ENCODE measurements at places on chromosomes 11 and 22.
A peak's percentile ranks its signal among the peaks of the same experiment; 100 is the strongest.

GRCh38 chr11:79043726-79044125 is 397.1 kb downstream of the TENM4 start:
- no peak for DNase-seq
- H3K36me3 ChIP-seq: no peaks in the 10 kb centered on the region
- no peak overlapping the region for H3K27ac ChIP-seq
- no peaks in the 10 kb centered on the region for H3K4me1 ChIP-seq
- H3K27me3 ChIP-seq: peaks cover 23% of the 10 kb centered on the region
- H3K4me3 ChIP-seq: no peak overlapping the region

DNA sequence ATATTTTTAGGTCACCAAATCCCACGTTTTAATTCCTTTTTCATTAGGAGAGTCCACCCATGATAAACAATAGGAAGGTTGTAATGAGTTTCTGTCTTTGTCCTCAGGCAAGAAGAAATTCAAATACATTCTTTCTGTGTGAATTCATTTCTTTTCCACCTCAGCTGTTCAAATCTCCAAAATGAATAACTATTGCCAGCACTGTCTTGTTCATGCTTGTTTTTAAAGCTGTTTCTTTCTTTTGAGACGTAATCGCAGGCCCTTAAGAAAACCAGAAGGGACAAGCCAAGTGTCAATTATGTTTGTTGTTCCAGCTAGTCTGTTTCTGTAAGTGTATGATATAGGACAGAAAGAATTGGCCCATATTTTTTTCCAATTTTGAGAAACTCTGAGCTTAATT is 20.2 kb downstream of the MMP27 start:
- no peaks in the 10 kb centered on the region for H3K4me1 ChIP-seq
- DNase-seq: no peak
- no peak overlapping the region for H3K27ac ChIP-seq
- H3K4me3 ChIP-seq: no peak overlapping the region
- H3K36me3 ChIP-seq: no peaks in the 10 kb centered on the region

- no peaks in the 10 kb centered on the region for H3K36me3 ChIP-seq
- no peak overlapping the region for H3K4me3 ChIP-seq
- no peak for DNase-seq
- H3K27ac ChIP-seq: no peak overlapping the region
- no peaks in the 10 kb centered on the region for H3K4me1 ChIP-seq
Observed at GRCh38 chr22:30892286-30892685, 76.3 kb downstream of the MORC2 start.

DNA sequence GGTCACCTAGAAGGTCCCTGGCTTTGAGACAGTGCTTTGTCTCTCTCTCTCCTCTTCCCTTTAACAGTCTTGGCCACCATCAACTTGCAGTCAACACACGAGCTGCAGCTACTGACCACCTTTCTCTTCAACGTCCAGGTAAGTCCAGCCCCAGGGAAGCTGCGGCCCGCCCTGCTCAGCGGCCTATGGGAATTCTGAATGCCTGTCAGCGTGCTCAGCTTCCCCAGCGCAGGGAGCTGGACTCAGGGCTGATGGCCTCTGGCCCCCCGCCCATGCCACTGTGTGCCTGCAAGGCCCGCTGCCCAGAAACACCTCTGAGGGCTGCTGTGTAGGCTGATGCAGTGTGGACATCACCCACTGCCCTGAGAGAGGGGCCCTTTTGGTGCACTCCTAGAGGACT is 32.5 kb downstream of the GLB1L2 start:
- H3K27me3 ChIP-seq: no peaks in the 10 kb centered on the region
- H3K4me3 ChIP-seq: no peak overlapping the region
- H3K36me3 ChIP-seq: no peaks in the 10 kb centered on the region
- H3K27ac ChIP-seq: no peak overlapping the region

GRCh38 chr22:32801537-32802236 is at the start of gene TIMP3:
Gene TIMP3, plus strand, starts transcription at chr22:32801705. Its CDS starts 297 bp downstream, at chr22:32802002.
- no peak within 1 kb of the TSS for H3K27ac ChIP-seq
- no peaks in the 10 kb centered on the region for H3K36me3 ChIP-seq
- peaks cover 6% of the 10 kb centered on the region for H3K4me1 ChIP-seq
- no peak for DNase-seq
- peak within 1 kb of the TSS; percentile 43 for H3K4me3 ChIP-seq
- H3K27me3 ChIP-seq: peaks cover 5% of the 10 kb centered on the region

- no peaks in the 10 kb centered on the region for H3K4me1 ChIP-seq
- no peak overlapping the region for H3K27ac ChIP-seq
- no peaks in the 10 kb centered on the region for H3K27me3 ChIP-seq
- H3K36me3 ChIP-seq: no peaks in the 10 kb centered on the region
Observed at GRCh38 chr11:78310500-78310909, 107.1 kb downstream of the GAB2 start.

DNA sequence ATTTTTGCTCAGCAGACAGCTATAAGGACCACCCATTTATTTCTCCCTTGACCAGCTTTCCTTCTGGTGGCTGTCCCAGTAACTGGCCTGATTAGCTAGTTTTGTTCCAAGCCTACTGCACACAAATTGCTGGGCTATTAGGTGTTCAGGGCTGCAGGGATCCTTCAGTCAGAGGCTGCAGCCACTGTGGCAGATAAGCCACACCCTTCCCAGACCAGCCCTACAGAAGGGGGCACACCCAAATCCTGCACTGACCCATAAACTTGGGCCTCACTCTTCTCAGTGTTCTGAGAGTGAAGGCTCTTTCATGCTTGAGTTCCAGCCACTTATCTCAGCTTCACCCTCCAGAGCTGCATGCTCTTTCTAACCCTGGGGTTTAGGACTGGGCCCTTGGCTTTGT is 200.0 kb downstream of the AASDHPPT start:
- no peak for DNase-seq

DNA sequence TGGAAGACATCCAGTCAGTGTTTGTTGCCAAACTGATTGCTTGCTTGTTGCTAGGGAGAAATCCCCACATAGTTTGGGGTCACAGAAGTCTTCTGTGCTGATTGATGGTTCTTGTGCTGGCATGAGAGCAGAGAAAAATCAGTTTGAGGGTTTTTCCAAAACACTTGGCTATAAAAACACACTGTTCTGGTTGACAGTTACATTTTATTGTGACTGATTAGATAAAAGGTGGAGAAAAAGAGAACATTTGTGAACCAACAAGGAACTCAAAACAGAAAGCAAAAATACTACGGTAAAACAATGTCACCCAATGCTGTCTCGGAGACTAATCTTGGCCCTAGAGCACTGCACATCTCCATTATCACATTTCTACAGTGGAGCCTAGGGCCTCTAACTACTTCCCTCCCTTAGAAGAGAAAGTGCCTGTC is 14.4 kb upstream of the EIF4G2 start:
- H3K4me3 ChIP-seq: no peak overlapping the region
- H3K4me1 ChIP-seq: no peaks in the 10 kb centered on the region
- H3K36me3 ChIP-seq: no peaks in the 10 kb centered on the region
- no peak overlapping the region for H3K27ac ChIP-seq
- no peaks in the 10 kb centered on the region for H3K27me3 ChIP-seq

DNA sequence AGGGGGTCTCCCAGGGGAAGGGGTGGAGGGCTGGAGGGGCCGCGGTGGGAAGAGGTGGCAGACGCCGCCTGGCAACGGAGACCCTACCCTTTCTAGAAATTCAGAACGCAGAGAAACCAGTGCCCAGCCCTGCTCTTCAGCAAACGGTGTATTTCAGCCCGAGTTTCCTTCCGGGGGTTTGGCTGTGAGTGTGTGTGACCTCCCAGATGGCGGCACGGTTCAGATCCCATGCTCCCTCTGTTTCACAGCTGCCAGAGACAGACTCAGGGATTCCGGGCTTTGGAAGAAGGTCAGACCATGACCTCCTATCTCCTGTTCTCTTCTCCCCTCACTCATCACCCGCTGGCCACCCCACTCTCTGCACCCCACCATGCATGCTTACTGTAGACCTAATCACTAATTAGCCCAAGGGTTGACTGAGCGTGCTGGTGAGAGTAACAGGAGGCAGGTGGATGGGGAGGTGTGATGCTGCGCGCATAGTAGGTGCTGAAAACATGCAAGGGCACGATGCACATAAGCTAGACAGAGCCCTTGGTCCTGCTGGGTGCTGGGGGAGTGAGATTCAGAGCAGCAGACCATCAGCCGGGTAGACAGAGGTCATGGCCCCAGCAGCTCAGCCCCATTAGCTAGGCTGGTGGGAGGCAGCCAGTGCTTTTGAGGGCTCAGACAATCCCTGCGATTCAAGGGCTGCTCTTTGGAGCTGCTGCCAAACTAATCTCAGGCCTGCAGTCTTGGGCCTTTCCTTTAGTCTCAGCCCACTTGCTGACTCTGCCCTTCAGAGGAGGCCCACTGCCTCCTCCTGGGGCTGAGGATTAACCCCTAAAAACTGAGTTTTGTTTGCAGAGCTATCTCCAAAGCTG is 256.5 kb upstream of the CADM1 start:
- H3K4me3 ChIP-seq: no peak overlapping the region
- no peaks in the 10 kb centered on the region for H3K4me1 ChIP-seq
- no peak overlapping the region for H3K27ac ChIP-seq
- no peak for DNase-seq

- H3K4me3 ChIP-seq: no peak within 1 kb of the TSS
- H3K4me1 ChIP-seq: no peaks in the 10 kb centered on the region
- no peaks in the 10 kb centered on the region for H3K27me3 ChIP-seq
- no peak for DNase-seq
- no peaks in the 10 kb centered on the region for H3K36me3 ChIP-seq
Observed at GRCh38 chr11:60242740-60243239, at the start of gene MS4A4E. Gene MS4A4E, minus strand, starts transcription at chr11:60243137. Its CDS starts 13,082 bp downstream, at chr11:60230055.

Measured in HCT116 (cell line).